Activated T-cell treated with anti-CD3 and anti-CD28 coated beads for 4 hours (primary cell): ENCODE measurements at places on chromosomes 13 and 19.

GRCh38 chr13:33678906-33679657, 138.9 kb upstream of the RFC3 start:
- peak; percentile 52 for DNase-seq

DNA sequence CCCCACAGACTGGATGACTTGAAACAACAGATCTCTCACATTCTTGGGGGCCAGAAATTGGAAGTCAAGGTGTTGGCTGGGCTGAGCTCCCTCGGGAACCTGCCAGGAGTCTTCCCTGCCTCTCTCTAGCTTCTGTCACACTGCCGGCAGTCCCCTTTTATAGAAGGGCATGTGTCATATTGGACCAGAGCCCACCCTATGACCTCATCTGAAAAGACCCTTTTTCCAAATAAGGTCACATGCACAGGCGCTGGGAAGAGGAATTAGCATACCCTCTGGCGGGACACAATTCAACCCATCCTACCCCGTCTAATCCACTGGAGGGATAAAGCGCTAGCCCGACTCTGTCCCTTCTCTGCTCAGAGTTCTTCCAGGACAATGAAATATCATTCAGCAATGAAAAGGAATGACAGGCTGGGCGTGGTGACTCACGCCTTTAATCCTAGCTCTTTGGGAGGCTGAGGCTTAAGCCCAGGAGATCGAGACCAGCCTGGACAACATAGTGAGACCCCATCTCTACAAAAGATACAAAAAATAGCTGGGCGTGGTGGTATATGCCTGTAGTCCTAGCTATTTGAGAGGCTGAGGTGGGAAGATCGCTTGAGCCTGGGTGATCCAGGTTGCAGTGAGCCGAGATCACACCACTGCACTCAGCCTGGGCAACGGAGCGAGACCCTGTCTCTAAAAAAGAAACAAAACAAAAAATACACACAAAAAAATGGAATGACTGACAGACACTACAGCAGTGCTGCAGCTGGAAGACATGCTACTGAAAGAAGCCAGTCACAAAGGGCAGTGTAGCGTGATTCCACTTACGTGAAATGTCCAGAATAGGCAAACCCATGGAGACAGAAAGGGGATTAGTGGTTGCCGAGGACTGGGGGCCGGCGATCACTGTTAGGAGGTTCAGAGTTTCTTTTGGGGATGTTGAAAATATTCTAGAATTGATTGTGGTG, 28.5 kb downstream of the MEIS3 start:
- no peak for DNase-seq

GRCh38 chr19:2845107-2845506, 3.8 kb downstream of the ZNF555 start:
- DNase-seq: no peak

DNA sequence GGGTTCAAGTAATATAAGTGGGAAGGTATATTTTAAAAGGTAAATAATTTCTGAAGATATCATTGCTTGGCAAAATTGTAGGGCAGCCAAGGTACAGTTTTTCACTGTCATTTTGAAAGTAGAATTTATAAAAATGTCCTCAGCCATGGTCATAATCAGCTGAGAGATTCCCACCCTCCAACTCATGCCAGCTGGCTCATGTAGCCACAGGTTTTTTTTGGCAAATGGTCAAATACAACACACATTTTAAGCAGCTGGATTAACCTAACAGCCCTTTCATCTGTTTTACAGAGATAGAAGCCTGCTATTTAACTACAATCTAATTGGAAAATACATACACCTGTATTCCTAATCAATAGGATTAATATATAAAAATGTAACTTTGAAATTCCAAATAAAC, 619.2 kb upstream of the SGCG start:
- DNase-seq: no peak

GRCh38 chr19:23698711-23699520, 11.9 kb upstream of the ZNF675 start:
- DNase-seq: no peak

GRCh38 chr19:53275480-53275879, 8.0 kb upstream of the VN1R4 start:
- no peak for DNase-seq

DNA sequence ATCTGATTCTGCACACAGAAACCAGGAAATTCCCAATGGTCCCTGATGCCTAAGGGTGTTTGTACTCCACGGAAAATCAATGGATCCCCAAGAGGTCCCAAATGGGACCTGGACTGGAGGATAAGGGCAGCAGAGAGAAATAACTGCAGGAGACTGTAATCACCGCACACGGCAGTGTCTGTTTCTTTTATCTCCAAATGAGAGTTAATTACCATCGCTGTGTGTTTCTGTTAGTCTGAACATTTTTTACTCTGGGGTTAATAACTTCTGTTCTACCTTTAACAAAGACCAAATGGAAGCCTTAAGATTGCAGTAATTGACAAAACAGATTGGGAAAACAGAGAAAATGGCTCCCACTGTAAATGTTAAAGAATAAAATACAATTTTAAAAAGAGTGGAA, 320.9 kb downstream of the DCLK1 start:
- no peak for DNase-seq

DNA sequence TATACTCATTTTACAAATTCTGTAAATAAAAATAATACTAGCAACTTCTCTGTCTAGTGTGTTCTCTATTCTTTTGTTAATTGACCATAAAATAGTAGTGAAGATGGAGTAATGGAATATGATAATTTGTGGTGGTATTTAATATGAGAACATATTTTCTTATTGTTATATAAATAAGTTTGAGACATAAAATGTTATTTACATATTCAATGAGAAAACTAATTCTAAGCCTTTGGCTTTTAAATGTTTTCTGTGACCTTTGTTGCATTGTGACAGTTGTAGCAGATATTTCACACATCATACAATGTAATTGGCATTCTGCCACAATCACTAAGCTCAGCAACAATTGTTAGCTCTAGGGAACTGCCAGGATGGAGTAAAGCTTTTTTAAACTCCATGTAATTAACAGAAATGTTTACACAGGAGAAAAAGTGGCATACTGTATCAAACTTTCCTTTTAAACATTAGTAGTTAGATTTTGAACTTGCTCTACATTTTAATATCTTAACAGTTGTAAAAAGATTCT, 562.1 kb upstream of the PCDH9 start:
- no peak for DNase-seq

DNA sequence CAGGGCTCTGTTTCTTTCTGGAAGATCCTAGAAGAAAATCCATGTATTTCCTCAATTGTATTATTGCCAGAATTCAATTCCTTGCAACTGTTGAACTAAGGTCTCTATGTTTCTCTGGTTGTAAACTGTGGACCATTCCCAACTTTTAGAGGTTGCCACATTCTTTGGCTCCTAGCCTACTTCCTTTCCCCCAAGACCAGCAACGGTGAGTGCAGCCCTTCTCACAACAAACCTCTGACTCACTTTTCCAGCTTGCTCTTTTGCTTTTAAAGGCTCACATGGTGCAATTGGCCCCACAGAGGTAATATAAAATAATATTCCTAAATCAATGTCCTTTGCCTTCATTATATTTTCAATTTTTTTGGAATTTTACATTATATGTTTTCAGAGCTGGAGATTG, 371.3 kb downstream of the SLITRK5 start:
- DNase-seq: no peak

- no peak for DNase-seq
Measured at GRCh38 chr13:93397619-93398018, 171.0 kb downstream of the GPC6 start.

GRCh38 chr19:56765137-56765536, 75.4 kb downstream of the PEG3 start:
- no peak for DNase-seq

- no peak for DNase-seq
Measured at GRCh38 chr19:19446655-19447437, 41.4 kb downstream of the GATAD2A start.

DNA sequence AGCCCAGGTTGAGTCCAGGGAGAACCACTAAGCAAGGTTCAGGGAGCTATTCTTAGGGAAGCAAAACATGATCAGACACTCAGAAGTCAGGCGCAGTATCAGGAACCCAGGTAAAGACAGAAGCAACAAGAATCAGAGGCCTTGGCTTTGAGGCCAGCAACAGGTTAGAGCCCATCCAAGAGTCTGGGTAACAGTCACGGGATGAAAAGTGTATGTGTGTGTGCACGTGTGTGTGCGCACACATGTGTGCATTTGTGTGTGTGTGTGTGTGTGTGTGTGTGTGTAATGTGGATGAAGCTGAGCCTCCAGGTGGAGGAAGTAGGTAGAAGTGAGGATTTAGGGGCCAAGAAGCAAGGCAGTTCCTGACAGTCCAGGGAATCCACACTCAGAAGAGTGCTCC, 63.1 kb downstream of the CCNA1 start:
- DNase-seq: no peak

DNA sequence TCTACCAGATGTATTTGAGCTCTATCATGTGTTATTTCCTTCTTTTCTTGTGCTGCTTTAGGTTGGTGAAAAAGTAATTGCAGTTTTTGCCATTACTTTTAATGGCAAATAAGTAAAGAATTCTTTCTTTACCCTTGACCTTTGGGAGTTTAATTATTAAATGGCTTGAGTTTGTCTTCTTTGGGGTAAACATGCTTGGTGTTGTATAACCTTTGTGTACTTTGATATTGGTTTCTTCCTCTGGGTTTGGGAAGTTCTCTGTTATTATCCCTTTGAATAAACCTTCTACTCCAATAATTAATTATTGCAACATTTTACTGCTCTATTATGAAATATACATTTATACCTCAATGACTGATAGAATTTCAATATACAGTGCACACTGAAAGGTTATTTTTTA, 709.4 kb downstream of the PCDH17 start:
- DNase-seq: no peak

- no peak for DNase-seq
Measured at GRCh38 chr13:42865768-42866102, 84.4 kb downstream of the FAM216B start.

DNA sequence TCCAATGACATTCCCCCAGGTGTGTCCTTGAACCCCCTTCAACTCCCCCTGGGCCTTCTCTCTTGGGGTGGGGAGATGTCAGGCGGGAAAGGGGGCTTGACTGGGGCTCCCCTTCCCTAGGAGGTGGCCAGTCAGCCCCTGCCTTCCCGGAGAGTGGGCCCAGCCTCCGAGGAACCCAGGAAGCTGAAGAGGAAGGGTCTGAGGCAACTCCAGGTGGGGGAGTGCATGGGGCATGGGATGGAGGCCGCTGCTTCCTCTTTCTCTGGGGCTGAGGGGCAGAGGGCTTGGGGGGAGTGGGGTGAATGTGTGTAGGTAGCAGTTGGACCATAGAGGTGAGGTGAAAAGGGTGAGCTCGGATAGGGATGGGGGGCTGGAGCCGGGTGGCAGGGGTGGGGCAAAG, 2.7 kb upstream of the INAFM1 start:
- no peak for DNase-seq

GRCh38 chr13:88115976-88116375, 444.8 kb downstream of the SLITRK5 start:
- DNase-seq: no peak
